ENCODE measurements at places on chromosomes 3 and 15. TPM values are rescaled to one million over a fixed set of nuclear protein-coding genes. Genes with fewer than 3 reads are reported as not detected.

Gene SERPINI2
- not detected for total RNA-seq

Gene LSMEM2
- not detected for total RNA-seq

Gene MESP1
- total RNA-seq: 0.36 TPM

Gene SPRED1
- 39.6 TPM for total RNA-seq

Gene SLC12A8
- total RNA-seq: 0.80 TPM

Gene CDAN1
- total RNA-seq: 13.0 TPM

Gene C3orf70
- total RNA-seq: 2.9 TPM

Gene RBP2
- total RNA-seq: not detected

Gene CCDC51
- total RNA-seq: 13.1 TPM

Gene SLC26A6
- 21.5 TPM for total RNA-seq

Gene ATP10A
- under 0.01 TPM for total RNA-seq

Gene STAB1
- 215 TPM for total RNA-seq

Gene MME
- total RNA-seq: 25.8 TPM
